ENCODE measurements at places on chromosomes 1 and 21. TPM values are rescaled to one million over a fixed set of nuclear protein-coding genes. Genes with fewer than 3 reads are reported as not detected.
A peak's percentile ranks its signal among the peaks of the same experiment; 100 is the strongest.

DNA sequence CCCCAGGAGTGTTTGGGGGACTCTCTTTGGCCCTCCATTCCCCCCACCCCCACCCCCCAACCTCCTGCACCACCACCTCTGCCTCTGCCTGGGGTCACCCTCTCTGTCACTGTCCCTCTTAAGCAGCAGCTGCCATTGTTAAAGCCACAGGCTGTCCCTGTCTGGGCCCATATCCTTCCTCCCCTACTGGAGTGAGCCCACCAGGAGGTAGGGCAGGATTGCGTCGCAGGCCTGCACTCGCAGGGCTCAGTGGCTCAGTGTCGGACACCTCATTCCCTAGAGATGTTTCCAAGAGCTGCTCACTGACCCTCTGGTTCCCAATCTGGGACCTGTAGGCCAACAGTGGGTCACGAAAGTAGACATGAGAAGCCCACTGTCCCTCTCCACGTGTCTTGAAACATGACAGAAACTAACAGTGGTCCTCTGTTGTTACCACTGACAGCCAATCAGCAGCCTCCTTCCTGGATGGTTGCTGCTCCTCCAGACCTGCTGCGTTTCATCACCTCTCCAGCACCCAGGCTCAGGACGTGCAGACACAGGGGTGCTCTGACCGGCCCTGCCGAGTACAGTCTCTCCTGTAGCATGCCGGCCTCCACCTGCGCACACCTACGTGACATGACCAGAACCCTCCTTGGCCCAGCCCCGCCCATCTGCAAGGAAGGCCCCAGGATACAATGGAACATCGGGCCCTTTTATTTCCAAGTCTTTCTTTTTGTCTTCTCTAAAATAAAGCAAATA is 7.7 kb downstream of the PRDM15 start:
- peaks cover 9% of the 10 kb centered on the region for H3K4me1 ChIP-seq
- no peaks in the 10 kb centered on the region for H3K27me3 ChIP-seq
- H3K4me3 ChIP-seq: no peak overlapping the region

GRCh38 chr1:23417570-23417969 is 7.0 kb downstream of the TCEA3 start:
- no peaks in the 10 kb centered on the region for H3K27me3 ChIP-seq
- DNase-seq: no peak
- no peak overlapping the region for H3K4me3 ChIP-seq
- H3K4me1 ChIP-seq: peaks cover 14% of the 10 kb centered on the region

DNA sequence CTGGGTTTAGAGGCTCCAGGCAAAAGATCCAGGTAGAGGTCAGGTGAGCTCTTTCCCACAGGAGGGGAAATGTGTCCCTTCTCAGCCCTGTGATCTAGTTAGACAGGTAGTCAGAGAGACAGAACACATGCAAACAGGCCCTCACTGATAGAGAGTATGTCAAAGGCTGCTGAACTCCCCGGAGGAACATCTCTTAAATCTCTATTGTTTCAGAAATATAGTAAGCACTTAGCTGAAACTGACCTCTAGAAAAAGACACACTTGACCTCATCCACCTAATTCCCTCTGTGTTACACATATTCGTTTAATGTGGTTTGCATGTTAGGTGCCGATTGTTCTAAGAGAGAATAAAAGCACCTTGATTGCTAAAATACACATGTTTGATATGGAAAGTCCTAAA is 23.3 kb downstream of the SUSD4 start:
- H3K4me3 ChIP-seq: no peak overlapping the region
- no peak for DNase-seq
- H3K27ac ChIP-seq: no peak overlapping the region
- peaks cover 6% of the 10 kb centered on the region for H3K27me3 ChIP-seq
- H3K36me3 ChIP-seq: no peaks in the 10 kb centered on the region

GRCh38 chr1:12142141-12142823 is 24.5 kb upstream of the TNFRSF1B start:
- H3K4me3 ChIP-seq: no peak overlapping the region
- no peak overlapping the region for H3K27ac ChIP-seq

GRCh38 chr21:21003701-21004100 is 5.5 kb downstream of the NCAM2 start:
- peaks cover 18% of the 10 kb centered on the region for H3K27me3 ChIP-seq
- H3K4me3 ChIP-seq: no peak overlapping the region
- H3K36me3 ChIP-seq: no peaks in the 10 kb centered on the region
- no peak for DNase-seq
- H3K4me1 ChIP-seq: no peaks in the 10 kb centered on the region

GRCh38 chr1:229135773-229136172 is 135.1 kb upstream of the RAB4A start:
- no peak for DNase-seq
- H3K4me3 ChIP-seq: no peak overlapping the region
- H3K27me3 ChIP-seq: no peaks in the 10 kb centered on the region
- H3K27ac ChIP-seq: no peak overlapping the region
- peaks cover 36% of the 10 kb centered on the region for H3K4me1 ChIP-seq

DNA sequence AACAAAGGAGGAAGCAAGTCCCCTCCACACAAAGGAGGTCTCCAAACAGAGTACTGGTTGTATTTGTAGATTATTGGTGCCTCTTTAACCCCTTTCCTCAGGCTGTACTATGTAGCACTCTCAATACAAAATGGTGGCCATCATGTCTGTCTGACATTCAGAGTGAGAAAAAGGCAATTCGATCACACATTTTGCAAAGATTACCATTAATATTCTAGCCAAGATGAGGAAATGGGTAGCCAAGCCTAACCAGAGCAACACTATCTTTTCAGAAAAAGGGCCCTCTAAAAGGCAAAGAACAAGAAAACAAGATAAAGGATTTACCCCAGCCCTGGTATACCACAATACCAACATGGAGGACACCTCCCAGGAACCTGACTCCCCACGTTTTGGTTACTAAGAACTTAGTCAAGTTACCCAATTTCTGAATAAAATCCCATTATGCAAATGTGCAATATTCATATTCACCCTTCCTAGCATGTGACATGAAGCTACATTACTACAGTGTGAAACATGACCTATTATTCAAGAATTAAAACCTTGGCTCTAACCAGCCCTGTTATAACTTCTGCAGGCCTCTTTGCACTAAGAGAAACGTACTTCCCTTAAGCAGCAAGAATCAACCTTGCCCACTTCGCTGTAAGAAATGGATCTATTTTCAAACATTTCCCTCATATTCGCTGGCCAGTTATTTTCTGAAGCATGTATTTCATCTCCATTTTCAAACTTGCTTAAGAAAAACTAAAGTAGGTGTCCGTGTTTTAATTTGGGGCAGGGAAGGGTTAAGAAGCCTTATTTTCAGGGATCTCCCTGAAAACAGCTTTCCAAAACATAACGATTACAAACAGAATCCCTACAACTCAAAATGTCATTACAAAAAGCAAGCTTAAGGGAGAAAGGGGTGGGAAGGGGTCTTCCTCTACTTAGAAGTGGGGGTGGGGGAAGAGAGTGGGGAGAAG is 2.1 kb downstream of the KDM5B start:
- H3K4me1 ChIP-seq: peaks cover 47% of the 10 kb centered on the region
- peak overlapping the region; percentile 96 for H3K4me3 ChIP-seq
- no peak for DNase-seq

DNA sequence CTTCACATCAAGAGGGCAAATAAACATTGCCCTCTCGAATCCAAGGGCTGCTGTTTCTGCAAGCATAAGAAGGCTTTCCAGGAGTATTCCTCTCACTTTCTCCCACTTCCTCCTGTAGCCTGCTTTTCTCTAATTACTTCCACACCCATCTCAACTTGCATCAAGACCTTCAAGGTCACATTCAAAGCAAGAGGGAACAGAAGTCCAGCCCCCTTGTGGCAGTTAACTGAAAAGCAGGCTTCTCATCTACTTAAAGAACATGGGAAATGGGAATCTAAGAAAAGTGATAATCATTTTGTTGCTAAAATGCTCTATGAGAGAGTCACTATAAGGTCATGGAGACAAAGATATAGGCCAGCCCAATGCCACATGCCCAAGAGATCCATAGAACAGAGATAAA is 874.4 kb downstream of the KCNT2 start:
- no peak overlapping the region for H3K4me3 ChIP-seq
- no peak overlapping the region for H3K27ac ChIP-seq
- H3K4me1 ChIP-seq: no peaks in the 10 kb centered on the region
- no peaks in the 10 kb centered on the region for H3K36me3 ChIP-seq

DNA sequence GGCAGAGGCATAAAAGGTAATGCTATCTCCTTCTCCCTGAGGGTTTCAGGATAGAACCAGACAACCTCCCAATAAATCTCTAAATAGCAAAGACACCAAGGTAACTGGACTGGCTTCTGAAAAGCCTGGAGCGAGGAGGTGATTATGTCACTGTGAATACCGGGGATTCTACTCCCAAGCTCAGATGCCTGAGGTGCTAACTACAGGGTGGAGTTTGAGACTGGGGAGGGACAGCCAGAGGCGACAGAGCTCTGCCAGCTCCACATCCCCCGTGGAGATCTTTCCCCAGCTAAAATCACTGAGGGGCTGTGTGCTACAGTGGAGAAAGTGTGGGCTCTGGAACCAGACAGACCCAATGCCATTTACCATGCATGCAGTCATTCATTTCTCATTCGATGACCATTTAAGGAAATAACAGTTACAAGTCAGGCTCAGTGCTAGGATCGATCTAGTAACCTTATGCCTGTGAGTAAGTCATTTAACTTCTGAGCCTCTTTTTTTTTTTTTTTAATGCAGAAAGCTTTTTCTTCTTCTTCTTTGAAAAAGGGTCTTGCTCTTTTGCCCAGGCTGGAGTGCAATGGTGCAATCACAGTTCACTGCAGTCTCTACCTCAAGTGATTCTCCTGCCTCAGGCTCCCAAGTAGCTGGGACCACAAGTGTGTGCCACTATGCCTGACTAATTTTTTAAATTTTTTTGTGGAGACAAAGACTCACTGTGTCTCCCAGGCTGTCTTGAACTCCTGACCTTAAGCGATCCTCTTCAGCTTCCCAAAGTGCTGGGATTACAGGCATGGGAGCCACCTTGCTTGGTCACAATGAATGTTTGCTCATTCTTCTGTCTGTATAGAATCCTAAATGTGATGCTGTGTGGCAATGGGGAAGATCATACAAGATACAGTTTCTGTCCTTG is 8.1 kb upstream of the SLC45A3 start:
- no peak overlapping the region for H3K4me3 ChIP-seq
- H3K36me3 ChIP-seq: no peaks in the 10 kb centered on the region
- H3K27me3 ChIP-seq: peaks cover 32% of the 10 kb centered on the region
- H3K4me1 ChIP-seq: peaks cover 4% of the 10 kb centered on the region
- no peak overlapping the region for H3K27ac ChIP-seq
- no peak for DNase-seq

GRCh38 chr1:109322974-109323373 is 16.2 kb upstream of the MYBPHL start:
- H3K27ac ChIP-seq: no peak overlapping the region
- H3K27me3 ChIP-seq: no peaks in the 10 kb centered on the region
- DNase-seq: no peak
- peaks cover 3% of the 10 kb centered on the region for H3K36me3 ChIP-seq

DNA sequence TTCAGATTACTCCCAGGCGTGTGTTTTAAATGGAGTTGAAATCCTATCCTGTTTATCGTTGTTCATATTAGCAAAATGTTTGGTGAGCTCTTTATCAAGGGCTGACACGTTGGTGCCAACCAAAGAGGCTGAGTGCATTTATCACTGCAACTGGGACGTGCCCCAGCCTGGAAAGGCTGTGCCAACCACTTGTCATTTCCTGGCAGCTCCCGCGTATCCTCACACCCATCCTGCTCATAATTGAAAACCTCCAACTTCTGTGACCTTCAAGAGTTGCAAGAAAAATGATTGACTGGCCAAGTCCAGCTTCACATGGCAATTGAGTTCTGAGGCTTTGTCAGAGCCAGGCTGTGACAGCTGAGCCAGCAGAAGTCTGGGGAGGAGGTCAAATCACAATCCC is 43.7 kb upstream of the KCNA3 start:
- no peak for DNase-seq
- no peak overlapping the region for H3K4me3 ChIP-seq

The KCNQ4 gene
- total RNA-seq: 1.2 TPM

The ZNF695 gene
- 0.40 TPM for total RNA-seq

DNA sequence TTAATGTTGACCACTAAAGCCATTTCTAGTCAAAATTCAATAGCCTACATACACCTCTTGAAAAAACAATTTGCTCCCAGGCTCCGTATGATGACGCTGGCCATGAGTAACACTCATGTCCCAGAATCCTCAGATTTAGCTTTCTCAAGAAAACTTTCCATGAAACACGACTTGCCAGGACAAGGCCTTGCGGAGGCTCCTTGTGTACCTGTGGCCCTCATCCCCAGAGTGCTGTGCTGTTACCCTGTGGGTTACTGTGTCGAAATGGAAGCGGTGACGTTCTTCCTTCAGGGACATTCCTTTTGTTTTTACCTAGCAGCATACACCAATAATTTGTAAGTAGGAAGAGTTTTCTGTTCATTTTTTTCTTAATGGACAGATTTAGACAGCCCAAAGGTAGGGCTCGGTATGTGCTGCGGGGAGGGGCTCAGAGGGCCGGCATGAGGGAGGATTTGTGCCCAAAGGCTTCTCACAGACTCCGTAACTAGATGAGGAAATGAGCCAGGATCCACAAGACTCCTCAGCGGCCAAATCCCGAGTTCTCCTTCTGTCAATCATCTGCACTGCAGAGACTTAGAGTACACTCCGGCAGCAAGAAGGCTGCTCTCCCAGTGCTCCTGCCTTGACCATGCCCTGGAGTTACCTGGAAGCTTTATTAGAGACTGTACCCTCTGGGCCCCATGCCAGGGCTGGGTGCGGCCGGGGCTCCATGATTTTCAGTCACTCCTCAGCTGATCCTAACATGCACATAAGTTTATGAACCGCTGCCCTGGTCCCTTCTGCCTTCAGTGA is 17.8 kb downstream of the GNG12 start:
- no peak for DNase-seq
- H3K4me1 ChIP-seq: no peaks in the 10 kb centered on the region
- no peak overlapping the region for H3K4me3 ChIP-seq
- H3K27me3 ChIP-seq: peaks cover 15% of the 10 kb centered on the region

The SGIP1 gene
- total RNA-seq: not detected

DNA sequence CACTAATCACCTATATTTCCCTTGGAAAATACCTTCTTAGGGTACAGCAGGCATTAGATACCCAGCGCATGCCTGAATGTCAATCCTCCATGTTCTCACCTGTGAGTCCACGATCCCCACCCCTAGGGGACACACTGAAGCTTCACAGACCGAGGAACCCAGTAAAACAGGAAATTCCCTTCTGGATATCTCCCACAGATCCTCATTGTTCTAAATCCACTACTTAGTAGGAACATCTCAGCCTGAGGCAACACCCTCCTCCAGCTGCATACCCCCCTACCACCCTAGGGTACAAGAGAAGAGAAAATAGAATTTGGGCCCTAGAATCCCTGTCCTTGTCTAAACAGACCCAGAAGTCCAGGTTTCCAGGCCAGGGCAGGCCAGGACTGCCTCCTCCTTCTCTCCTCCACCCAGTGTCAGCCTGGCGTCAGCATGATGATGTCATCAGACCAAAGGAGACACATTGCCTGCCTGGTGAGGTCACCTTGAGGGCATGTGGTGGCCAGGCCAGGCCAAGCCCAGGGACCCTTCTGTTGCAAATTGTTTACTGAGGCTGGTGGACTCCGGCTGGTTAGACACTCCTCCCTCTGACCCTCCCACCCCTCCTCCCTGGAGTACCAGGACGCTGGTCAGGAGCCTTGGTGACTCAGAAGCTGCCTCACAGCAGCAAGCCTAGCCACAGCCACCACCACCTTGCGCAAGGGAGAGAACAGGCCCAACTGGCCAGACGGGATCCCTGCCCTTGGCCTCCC is 6.2 kb downstream of the NECTIN4 start:
- H3K4me1 ChIP-seq: peaks cover 7% of the 10 kb centered on the region
- H3K4me3 ChIP-seq: no peak overlapping the region
- H3K36me3 ChIP-seq: no peaks in the 10 kb centered on the region
- no peak for DNase-seq

- DNase-seq: no peak
- no peaks in the 10 kb centered on the region for H3K4me1 ChIP-seq
Observed at GRCh38 chr21:24716281-24716918, 890.9 kb downstream of the MRPL39 start.

The COL8A2 gene
- 0.17 TPM for total RNA-seq

Data from activated naive CD8-positive, alpha-beta T cell treated with anti-CD3 and anti-CD28 coated beads, Interleukin-2, amount 10 ng/mL, durations not matched to agents 7 days and 5 days (primary cell).